Suppressor macrophage treated with lipopolysaccharide for 4 hours (primary cell): ENCODE measurements at places on chromosomes 13 and 19.

DNA sequence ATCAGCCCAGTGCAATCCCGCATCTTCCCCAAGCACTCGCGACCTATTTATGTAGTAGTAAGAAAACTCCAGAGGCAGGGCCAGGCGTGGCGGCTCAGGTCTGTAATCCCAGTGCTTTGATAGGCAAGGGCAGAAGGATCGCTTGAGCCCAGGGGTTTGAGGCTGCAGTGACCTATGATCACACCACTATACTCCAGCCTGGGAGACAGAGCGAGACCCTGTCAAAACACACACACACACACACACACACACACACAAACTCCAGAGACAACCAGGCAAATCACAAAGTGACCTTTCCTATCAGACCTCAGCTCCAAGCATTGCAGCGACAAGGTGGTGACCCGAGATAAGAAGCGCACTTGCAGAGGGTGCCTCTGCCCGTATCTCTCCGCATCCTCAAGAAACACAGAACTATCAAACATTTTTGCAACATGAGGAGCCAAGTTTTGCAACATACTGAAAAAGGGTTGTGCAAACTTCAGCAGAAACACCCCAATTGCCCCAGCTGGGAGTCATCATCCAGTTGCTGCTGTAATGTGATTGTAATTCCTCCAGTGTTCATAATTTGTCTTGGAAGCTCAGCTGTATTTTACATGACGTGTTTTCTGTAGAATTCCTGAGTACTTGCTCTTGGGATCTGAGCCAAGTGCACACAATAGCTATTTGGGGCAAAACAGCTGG, 8.7 kb upstream of the KLF2 start:
- peak; percentile 77 for DNase-seq

DNA sequence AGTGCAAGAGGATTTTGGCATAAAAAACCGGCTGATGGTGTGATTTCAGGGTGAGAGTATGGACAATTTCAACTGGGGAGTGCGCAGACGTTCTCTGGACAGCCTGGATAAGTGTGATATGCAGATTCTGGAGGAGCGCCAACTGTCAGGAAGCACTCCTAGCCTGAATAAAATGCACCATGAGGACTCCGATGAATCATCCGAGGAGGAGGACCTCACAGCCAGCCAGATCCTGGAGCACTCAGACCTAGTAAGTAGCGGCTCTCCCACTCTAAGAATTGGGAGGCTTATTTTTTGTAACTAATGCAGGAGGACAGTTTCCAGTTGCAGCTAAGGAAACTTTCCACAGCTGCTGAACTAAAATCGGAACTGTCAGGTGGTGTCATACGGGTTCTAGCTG, 53.6 kb downstream of the ZAR1L start:
- DNase-seq, result no peak

GRCh38 chr13:48255090-48255489, 22.1 kb downstream of the ITM2B start:
- DNase-seq, result no peak

GRCh38 chr19:6033744-6034264, 55.9 kb upstream of the RANBP3 start:
- DNase-seq, result no peak

- DNase-seq, result no peak
These were observed 46.3 kb upstream of the ZNF737 start for GRCh38 chr19:20611866-20612265.

GRCh38 chr13:50893211-50893852, 16.3 kb upstream of the RNASEH2B start:
- DNase-seq, result peak; percentile 72
